ENCODE measurements at places on chromosomes 5 and 9. TPM values are rescaled to one million over a fixed set of nuclear protein-coding genes. Genes with fewer than 3 reads are reported as not detected.

Gene DAB2IP
- 35.2 TPM for total RNA-seq

Gene OTP
- not detected for total RNA-seq

Gene DAP
- 87.1 TPM for total RNA-seq

Gene PDE8B
- total RNA-seq = under 0.01 TPM

Gene CMBL
- total RNA-seq = 11.6 TPM

Gene SPINK13
- not detected for total RNA-seq

Gene PCDHGA4
- 2.2 TPM for total RNA-seq

Gene RNF38
- total RNA-seq = 40.2 TPM

Gene CDX1
- total RNA-seq = not detected

Gene ECPAS
- total RNA-seq = 124 TPM

Gene ARSI
- total RNA-seq = not detected

Gene SLC27A6
- 0.07 TPM for total RNA-seq

Gene PLEKHG4B
- total RNA-seq = under 0.01 TPM

Gene IPO11
- 145 TPM for total RNA-seq

Gene EFCAB9
- not detected for total RNA-seq

Gene LEAP2
- 0.53 TPM for total RNA-seq

Gene GABRA6
- total RNA-seq = 0.66 TPM

Gene ADRB2
- 4.1 TPM for total RNA-seq

Gene OTULINL
- 0.50 TPM for total RNA-seq

Gene CATSPER3
- total RNA-seq = not detected

Gene BSPRY
- total RNA-seq = not detected

Gene PTBP3
- total RNA-seq = 78.1 TPM

Gene NKD2
- total RNA-seq = not detected

Gene OR1J2
- not detected for total RNA-seq

Gene INSYN2B
- total RNA-seq = 48.7 TPM

Gene F12
- 1.7 TPM for total RNA-seq

Gene CBY3
- total RNA-seq = not detected

Gene TRPM3
- 3.1 TPM for total RNA-seq

Gene SLC6A7
- not detected for total RNA-seq

Gene FOXD4L6
- not detected for total RNA-seq

Gene NR2F1
- 39.2 TPM for total RNA-seq

Gene LCP2
- total RNA-seq = 1.2 TPM

Gene CDKN2B-AS1
- total RNA-seq = 1.4 TPM

Gene SNX30
- total RNA-seq = 11.3 TPM

Gene CCL21
- not detected for total RNA-seq

Gene PCDHB15
- total RNA-seq = 0.14 TPM

Gene PCA3
- total RNA-seq = 2.2 TPM

Gene SNCAIP
- total RNA-seq = 23.0 TPM

Gene RNF183
- not detected for total RNA-seq
